SK-MEL-5 (cell line): ENCODE measurements at places on chromosomes 4 and X.

DNA sequence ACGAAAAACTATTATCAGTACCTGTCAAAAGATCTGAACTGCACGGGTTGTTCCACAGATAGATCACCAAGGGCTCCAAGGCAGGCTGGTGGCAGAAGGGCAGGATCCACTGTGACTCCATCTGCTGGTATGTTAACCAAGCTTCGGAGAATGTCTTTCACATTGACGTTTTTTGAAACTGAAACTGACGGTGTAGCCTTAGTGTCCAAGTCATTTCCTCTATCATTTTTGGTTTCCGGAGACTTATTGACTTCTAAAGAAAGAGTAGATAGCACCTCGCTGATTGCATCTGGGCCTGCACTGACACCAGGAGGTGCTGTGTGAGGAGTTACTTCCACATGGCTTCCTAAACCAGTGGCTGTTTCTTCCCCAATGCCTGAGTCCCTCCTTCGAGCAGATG is 186.9 kb downstream of the LRBA start:
- no peak for DNase-seq

GRCh38 chr4:169811476-169811875 is 53.7 kb upstream of the HPF1 start:
- DNase-seq = peak; percentile 52

DNA sequence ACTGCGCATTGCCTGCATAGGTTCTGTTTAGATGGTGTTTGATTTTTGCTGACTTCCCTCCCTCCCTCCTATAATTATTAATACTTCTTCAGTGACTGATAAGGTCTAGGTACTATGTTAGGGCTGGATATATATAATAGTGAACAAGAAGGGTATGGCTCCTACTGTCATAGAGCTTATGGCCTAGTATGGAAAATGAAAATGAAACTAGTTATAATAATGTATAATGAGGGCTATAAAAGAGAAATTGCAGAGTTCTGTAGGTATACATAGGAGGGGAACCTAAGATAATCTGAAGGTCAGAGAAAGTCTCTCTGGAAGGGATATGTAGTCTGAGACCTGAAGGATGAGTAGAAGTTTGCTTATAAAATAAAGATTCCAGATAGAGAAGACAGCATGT is 102.1 kb downstream of the DCK start:
- no peak for DNase-seq

- DNase-seq = peak; percentile 32
Observed at GRCh38 chrX:12970691-12971202, 4.2 kb upstream of the TMSB4X start.

DNA sequence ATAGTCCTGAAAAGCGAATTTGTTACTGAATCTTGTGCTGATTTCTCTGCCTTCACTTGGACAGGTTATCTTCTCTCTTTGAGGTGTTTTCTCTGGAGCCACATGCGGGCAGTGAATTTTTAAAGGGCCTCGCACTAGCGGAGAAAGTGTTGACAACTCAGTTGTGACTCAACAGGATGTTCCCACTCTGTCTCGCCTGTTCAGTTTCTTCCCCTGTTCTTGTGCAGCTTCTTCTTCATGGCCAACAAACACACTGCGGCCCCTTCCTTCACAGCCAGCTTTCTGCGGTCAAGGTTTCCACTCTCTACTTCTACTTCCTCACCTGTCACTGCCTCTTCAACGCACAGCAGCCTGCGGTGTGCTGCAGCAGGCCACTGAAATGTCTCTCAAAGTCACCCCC is 1.1 kb upstream of the SHROOM4 start:
- no peak for DNase-seq

GRCh38 chr4:156933633-156934258 is 37.9 kb downstream of the PDGFC start:
- DNase-seq = no peak

- DNase-seq = peak; percentile 53
Observed at GRCh38 chrX:69618803-69619202, 2.9 kb downstream of the EDA start.

DNA sequence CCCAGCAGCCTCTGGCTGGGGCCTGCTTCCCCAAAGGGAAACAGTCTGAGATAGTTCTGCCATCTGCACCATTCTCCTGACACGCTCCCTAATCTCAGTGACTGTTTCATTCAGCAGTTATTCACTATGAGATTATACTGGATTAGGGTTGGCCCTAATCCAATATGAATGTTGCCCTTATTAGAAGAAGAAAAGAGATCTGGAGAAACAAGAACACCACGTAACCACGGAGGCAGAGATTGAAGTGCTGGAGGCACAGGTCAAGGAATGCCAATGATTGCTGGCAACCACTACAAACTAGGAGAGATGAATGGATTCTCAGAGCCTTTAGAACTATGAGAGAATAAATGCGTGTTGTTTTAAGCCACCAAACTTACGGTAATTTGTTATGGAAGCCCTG is 7.4 kb downstream of the ACOX3 start:
- no peak for DNase-seq

DNA sequence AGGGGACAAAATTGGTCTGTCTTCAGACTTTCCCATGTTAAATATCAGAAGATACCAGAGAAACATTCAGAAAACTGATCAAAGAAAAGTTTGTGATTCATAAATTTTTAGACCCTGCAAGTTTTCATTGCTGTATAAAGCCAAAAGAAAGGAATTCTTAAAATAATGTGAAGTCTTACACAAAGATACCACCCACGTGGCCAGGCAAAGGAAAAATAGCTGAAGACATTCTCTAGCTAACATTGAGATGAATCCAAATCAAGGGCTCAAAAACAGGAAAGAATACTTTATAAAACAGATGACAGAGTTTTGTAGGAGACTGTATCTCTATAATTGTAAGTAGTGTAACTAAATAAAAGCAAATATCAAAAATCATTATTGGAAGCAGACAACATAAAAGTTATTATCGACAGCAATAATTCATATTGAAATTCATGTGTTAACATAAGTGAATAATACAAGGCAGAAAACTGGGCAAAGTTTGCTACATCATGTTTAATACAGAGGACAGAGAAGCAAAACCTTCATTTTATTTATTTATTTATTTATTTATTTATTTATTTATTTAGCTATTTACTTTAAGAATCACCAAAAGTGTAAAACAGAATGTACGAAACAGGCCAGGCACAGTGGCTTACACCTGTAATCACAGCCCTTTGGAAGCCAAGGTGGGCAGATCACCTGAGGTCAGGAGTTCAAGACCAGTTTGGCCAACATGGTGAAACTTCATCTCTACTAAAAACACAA is 204.6 kb upstream of the SLIT2 start:
- DNase-seq = no peak

DNA sequence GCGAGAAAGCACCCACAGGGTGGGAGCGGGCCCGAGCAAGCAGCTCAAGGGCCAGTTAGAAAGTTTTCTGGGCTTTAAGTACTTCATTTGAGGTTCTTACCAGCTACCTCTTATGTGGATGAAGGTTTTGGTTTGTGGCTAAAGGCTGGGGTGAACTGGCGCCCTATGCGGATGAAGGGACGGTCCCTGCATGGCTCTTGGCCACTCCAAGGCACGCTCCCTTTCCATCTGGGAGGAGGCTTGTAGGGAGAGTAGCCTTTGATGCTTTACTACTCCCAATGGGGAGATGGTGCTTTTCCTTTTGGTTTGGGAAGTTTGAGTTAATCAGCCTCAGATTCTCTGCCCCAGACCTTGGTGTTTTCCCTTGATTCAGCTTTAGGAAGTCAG is 17.7 kb downstream of the MRFAP1 start:
- DNase-seq = no peak

- peak; percentile 41 for DNase-seq
Observed at GRCh38 chrX:115147220-115147619, 42.0 kb upstream of the RBMXL3 start.

DNA sequence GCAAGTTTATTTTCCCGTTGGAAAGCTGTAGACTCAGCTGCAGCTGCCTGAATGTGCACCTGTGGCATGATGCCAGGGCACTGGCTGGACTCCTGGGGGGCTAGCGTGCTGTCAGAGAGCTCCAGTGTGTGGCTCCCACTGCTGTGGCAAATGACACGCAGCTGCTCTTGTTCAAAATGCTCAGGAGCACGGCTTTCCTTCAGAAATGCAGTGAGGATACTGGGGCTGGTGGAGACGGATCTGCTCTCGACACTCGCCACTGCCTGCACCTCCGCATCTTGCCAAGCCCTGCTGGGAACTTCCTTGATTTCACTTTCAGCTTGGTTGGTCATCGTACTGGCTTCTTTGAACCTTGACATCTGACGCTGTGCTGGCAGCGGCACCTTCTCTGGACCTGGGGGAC is 58.7 kb downstream of the GPRIN3 start:
- no peak for DNase-seq

DNA sequence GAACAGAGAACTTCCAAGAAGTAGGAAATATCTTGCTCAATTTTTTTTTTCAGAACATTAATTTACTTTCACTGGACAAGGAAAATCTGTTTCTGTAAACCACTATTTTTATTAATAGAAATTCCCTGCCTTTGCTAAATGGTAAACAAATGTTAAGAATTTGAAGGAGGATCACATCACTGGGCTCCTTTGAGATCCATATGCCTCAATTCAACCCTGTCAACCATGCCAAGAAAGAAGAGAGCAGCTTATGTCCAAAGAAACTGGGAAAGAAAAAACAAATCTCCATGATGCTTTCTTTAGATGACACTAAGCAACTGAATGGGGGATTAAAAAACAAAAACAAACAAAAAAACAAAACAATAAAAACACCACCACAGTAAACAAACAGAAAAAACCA is 47.7 kb downstream of the LNX1 start:
- no peak for DNase-seq

GRCh38 chr4:20422398-20422797 is 170.7 kb downstream of the SLIT2 start:
- DNase-seq = peak; percentile 73

DNA sequence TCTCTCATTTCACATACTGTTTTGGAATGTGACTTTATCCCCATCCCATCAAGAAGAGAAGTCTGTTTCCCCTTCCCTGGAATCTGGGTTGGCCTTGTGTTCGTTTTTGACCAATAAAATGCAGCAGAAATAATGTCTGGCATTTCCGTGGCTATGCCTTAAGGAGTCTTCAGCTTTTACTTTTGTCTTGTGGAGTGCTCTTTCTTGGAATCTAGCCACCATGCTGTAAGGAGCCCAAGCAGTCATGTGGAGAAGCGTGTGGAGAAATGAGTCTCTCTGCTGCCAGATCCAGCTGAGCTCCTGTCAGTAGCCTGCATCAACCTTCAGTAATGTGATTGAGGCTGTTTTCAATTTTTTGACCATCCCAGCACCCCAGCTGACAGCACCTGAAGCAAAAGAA is 84.4 kb upstream of the ARMCX2 start:
- peak; percentile 32 for DNase-seq

GRCh38 chr4:182338746-182339145 is 95.5 kb downstream of the TENM3 start:
- DNase-seq = no peak

DNA sequence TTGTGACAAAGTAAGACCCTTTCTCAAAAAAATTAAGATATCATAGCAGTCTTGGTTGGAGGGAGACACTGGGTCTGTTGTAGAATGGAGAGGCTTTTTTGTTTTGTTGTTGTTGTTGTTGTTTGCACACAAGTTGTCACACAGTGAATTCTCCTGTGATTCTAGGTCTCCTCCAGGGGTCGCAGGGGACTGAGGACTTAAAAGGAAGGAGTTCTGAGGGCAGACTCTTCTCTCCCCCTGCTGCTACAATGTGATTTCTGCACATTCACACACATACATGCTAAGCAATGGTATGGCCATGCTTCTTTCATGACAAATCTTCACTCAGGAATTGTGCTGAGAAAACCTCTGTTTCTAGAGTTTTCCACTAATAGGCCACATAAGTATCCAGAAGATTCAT is 71.1 kb downstream of the ZNF732 start:
- no peak for DNase-seq

DNA sequence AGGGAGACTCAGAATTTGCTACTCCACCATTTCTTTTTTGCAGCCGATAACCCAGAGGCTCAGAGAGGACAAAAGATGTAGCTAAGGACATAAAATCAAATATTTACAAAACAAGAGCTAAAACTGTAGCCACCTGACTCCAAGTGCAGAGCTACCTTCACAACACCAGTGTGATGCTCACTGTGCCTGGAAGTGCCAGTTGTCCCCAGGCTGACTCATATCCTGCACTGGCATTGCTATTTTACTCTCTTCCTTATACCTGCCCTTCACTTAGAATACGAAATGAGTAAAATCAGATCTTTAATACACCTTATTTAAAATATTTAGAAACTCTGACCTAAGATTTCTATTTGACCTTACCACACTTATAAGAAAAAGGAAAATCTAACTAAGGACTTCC is 39.5 kb downstream of the SLC7A11 start:
- DNase-seq = no peak

DNA sequence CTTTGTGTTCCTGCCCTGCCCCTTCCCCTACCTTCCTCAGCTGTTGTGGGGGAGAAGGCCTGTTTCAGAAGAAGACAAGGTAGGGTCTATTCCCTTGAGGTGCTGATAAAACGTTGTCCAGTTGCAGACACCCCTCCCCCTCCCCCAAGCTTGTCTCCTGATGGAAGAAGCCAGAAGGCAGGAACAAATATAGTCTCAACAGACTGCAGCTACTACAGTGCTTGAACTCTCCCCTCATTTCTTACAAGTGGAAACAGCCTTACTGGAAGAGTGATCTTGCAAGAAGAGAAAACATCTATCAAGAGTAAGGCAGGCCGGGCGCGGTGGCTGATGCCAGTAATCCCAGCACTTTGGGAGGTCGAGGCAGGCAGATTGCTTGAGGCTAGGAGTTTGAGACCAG is 11.0 kb upstream of the MAP7D3 start:
- no peak for DNase-seq

DNA sequence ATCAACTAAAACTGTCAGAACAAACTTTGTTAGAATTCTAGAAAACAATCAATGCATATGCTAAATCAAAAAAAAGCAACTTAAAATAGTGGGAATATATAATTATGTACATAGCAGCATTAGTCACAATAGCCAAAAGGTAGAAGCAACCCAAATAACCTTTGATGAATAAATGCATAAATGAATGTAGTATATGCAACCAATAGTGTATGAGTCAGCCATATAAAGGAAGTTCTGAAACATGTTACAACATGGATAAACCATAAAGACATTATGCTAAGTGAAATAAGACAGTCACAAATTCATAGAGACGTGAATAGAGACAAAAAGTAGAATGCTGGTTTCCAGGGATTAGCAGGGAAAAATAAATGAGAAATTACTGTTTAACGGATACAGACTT is 762.8 kb upstream of the INTU start:
- no peak for DNase-seq

- DNase-seq = no peak
Observed at GRCh38 chr4:142467088-142467487, 379.0 kb downstream of the INPP4B start.
